ENCODE measurements at places on chromosomes 2 and 18.

DNA sequence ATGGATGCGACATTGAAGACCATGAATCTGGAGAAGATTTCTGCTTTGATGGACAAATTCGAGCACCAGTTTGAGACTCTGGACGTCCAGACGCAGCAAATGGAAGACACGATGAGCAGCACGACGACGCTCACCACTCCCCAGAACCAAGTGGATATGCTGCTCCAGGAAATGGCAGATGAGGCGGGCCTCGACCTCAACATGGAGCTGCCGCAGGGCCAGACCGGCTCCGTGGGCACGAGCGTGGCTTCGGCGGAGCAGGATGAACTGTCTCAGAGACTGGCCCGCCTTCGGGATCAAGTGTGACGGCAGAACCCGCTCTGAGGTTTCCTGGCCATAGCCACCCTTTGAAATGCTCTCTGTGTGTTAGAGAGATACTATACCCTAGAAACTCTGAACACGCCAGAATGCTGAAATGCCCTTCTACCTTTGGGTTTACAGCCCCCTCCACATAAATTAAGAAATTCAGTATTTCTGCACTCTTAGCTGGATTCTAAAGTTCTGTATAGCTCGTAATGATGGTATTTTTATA lies 659 bp downstream of the CHMP1B start:
- DNase-seq: peak; percentile 61

GRCh38 chr2:41853427-41854191 lies 194.2 kb upstream of the PKDCC start:
- DNase-seq: peak; percentile 69

DNA sequence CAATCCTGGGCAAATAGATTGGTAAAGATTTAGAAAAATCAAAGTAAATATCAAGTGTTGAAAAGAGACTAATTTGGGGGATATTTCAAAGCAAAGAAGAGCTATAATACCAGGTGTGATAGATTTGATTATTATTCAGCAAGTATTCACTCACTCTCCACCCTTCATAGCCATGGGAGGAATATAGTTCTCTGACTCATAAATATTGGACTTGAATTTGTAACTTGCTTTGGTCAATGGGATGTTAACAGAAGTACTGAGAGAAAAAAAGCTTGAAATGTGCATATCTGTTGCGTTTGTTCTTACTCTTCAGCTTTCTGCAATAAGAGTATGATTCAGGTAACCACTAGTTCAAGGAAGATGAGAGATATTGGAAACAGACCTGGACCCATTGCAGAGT lies 54.5 kb upstream of the IKZF2 start:
- DNase-seq: no peak

DNA sequence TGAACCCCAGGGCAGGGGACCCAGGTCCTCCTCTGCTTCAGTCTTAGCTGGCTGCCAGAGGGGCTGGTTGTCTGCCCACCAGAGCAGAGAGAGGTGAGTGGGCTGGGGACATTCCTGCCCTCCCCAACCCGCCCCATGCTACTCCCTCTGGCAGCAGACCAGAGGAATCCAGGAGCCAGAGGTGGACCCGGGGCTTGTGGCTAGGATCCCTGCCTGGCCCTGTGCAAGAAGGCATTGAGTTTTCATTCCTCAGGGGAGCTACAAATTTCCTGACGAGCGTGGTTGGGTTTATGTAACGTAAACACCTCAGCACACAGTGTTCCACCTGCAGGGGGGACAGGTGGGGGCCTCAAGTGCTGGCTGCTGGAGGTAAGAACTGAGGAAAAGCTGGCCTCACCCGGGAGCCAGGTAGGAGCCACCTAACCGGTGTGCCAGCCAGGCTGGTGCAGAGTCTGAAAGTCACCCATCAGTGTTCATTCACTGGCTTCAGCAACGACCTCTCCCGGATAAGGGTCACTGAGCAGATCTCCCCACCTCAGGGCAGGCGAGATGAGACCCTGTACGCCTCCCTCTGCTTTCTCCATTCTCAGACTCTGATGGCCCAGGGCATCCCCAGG lies 246.8 kb downstream of the DYSF start:
- DNase-seq: no peak

- DNase-seq: no peak
Observed at GRCh38 chr2:26889796-26890195, 41.9 kb downstream of the DPYSL5 start.

DNA sequence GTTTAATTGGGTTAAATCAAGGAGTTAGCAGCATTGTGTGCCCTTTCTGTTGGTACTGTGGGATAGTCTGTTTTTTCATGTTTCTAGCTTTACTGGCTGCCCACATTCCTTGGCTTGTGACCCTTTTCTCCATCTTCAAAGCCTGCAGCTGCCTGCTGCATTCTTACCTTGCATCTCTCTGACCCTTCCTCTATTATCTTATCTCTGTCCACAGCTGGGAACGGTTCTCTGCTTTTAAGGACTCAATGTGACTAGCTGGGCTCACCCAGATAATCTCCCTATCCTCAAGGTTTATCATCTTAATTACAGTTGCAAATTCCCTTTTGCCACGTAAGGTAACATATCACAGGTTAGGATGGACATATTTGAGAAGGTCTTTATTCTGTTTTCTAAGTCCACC lies 199.7 kb downstream of the KCNS3 start:
- DNase-seq: no peak

GRCh38 chr2:111049792-111050640 lies 70.7 kb upstream of the BCL2L11 start:
- peak; percentile 7 for DNase-seq

DNA sequence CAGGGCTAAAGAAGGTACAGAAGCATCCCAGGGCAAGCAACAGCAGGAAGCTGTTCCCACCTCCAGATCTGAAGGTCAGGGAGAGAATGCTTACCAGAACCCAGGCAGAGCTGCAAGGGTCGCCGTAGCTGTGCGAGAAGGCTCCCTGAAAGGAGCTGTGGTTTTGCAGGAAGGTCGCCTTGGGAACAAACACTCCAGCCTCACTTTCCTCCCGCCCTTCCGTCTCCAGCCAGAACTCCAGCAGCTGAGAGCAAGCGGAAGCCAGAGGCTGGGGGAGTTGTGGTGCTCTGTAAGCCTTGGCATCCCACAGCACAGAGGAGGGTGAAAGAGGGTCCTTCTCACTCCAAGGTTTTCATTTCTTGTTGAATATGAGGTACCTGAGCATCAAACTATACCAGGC lies 18.3 kb upstream of the ICOS start:
- no peak for DNase-seq

DNA sequence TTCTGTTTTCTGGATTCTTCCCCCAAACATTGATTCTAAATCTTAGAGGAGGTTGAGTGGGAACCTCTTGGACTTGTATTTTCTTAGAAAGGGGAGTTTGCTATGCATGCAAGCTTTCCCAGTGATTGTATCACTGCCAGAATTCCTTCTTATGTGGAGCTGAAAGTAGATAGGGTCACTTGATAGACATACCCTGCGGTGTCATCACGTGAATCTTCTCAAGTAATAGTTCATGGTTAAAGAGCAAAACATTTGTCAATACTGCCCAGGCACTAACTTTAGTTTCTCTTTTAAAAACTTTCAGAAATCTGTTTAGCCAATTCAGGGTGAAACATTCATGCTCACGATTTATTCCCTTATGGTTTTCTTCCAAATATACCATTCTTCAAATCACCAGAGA lies 6.4 kb downstream of the PMAIP1 start:
- peak; percentile 80 for DNase-seq

GRCh38 chr2:150081775-150082481 lies 405.5 kb downstream of the RND3 start:
- no peak for DNase-seq

GRCh38 chr18:52715991-52716390 lies 376.0 kb downstream of the DCC start:
- no peak for DNase-seq

DNA sequence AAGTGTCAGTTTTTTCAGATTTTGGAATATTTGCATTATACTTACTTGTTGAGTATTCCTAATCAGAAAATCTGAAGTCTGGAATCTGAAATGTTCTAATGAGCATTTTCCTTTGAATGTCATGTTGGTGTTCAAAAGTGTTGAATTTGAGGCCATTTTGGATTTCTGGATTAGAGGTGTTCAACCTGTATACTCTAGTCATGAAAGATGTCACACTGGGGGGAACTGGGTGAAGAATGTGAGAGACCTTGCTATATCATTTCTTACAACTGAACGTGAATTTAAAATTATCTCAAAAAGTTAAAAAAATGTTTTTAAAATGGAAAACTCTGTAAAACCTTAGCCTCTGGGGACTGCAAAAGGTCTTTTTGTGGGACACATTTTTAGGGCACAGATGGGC lies 384.5 kb downstream of the NBAS start:
- DNase-seq: no peak

GRCh38 chr2:232416521-232417470 lies 10.2 kb downstream of the ALPG start:
- DNase-seq: no peak

DNA sequence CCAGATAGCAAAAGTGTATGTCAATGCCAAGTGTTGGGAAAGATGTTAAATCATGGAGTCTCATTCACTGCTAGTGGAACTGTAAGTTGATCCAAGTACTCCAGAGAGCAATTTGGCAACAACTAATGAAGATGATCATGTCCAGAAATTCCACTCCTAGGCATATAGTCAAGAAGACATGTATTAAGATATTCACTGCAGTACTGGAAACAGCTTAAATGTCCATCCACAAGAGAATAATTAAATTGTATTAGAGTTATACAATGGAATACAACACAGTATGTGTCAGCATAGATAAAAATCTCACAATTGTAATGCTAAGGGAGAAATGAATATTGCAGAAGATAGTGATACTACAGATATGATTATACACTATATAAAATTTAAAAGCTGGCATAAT lies 15.2 kb upstream of the LBH start:
- no peak for DNase-seq

- DNase-seq: no peak
Observed at GRCh38 chr2:240825476-240825875, 5.5 kb upstream of the KIF1A start.

DNA sequence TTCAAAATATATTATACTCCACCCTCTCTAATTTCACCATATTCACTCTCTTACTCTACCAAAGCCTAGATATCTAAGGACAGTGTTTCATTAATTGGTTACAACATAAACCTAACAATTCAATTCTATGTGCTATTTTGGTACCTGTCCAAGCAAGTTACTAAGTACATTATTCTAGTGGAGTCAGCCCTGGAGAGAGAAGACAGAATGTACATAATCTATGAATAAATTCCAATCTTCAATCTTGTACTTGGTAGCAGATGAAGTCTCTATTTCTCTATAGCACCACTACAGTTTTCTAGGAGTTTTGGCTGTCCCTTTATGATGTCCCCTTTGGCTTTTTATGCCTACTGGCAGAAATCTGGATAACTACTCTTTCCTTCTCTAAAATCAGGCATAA lies 27.6 kb downstream of the NMUR1 start:
- no peak for DNase-seq
